ENCODE measurements at places on chromosomes 11 and 22. TPM values are rescaled to one million over a fixed set of nuclear protein-coding genes. Genes with fewer than 3 reads are reported as not detected.

Gene JHY
- 1.1 TPM for total RNA-seq

GRCh38 chr22:19705181-19705934, 8.9 kb upstream of the SEPTIN5 start:
- no peak for DNase-seq

DNA sequence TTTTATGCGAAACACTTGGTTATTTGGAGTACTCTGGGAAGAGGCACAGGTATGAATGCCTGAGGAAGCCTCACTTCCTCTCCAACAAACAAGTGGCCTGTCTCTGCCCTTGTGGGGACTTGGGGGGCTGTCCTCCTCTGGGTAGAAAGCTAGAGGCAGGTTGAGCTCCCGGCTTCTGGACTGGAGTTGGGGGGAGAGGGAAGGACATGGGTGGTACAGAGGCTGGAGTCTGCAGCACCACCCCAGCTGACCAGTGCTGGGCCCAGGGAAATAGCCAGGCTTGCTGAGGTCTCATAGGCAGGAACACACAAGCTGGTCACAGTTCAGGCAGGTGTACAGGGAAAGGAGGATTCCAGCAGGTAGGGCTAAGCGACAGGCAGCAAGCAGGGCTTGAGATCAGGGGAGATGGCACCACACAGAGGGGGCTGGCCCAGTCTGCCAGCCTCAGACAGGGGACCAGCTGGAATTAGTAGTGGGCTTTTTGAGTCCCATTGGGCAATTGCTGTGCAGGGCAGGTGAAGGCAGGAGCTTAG, 135.3 kb upstream of the TEAD1 start:
- no peak for DNase-seq

DNA sequence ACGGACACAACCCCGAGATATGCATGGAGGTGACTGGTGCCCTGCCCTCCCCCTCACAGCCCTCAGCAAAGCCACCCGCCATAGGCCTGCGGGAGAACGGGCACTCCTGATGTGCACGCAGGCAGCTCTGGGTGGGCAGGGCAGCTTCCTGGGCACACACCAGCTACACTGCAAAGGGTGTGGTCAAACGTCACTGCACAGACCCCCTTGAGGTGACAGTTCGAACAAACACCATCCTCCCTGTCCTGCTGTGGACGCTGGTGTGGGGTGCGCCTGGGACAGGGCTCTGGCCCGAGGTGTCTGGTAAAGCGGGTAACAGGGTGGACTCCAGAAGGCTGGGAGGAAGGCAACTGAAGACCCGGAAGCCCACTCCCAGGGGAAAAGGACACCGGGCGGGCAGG, 21.9 kb upstream of the MOB2 start:
- no peak for DNase-seq

- no peak for DNase-seq
Measured at GRCh38 chr11:70173018-70173417, 30.1 kb upstream of the FADD start.

GRCh38 chr11:1040428-1041148, 4.1 kb upstream of the MUC6 start:
- DNase-seq = no peak

Data from tongue (tissue), 3 donors.